SHP77 (cell line): ENCODE measurements at places on chromosomes 7 and 10.

- no peak for DNase-seq
Measured at GRCh38 chr10:35937546-35937945, 295.4 kb upstream of the FZD8 start.

- no peak for DNase-seq
Measured at GRCh38 chr10:122494833-122495232, 33.5 kb downstream of the HTRA1 start.

DNA sequence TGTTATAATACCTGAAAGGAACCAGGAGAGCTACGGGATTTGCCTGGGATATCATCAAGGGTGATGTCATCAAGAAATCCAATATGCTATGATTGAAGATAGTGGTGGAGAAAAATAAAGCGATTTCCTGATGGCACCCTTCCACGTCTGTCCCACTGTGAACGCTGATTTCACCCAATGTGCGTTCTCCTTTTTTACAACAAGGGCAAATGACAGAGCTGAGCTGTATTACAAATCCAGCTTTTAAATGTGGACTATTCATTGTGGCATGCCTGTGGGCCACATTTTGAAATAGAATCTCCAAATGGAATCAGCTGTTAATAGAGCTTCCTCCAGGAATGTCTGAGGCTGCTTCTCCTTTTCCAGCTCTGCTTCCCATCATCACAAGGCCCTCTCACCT, 23.3 kb downstream of the SLC13A4 start:
- DNase-seq: no peak

GRCh38 chr10:43735907-43736306, 87.2 kb upstream of the ZNF32 start:
- DNase-seq: no peak

- DNase-seq: no peak
Measured at GRCh38 chr7:791519-791918, 40.8 kb upstream of the SUN1 start.

DNA sequence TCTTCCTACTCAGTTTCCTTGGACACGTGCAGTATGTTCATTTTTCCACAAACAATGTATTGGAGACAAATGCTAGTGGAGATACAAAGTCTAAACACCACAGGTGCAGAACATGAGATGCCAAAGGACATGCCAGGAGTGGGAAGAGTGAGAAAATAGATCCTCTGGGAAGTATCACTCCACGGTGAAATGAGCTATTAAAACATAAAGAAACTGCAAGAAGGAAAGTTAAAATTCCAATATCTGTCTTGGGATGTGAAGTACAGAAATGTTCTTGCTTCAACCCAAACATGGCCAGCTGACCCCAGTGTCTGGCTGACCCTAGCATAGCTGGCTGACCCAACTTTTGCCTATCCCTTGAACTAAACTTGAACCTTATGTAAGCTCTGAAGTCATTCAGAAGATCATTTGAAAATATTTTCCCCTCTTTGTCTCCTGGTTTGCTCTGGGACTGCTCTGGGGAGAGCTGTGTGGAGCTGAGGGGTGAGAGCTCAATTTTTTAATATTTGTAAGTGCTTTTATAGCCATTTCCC, 59.5 kb downstream of the FZD1 start:
- DNase-seq: no peak
